ENCODE measurements at places on chromosomes 12 and 14.

GRCh38 chr12:111628505-111629260, 29.6 kb upstream of the ATXN2 start:
- DNase-seq = no peak

DNA sequence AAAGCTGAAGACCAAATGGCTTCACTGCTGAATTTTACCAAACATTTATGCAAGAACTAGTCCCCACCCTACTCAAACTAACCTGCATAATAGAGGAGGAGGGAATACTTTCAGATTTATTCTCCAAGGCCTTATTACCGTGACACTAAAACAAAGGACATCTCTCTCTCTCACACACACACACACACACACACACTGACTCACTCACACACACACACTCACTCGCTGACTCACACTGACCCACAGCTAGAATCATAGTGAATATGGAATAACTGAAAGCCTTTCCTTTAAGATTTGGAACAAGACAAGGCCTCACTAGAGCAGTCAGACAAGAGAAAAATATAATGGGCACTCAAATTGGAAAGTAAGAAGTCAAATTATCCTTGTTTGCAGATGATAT, 1014.1 kb downstream of the TMTC2 start:
- DNase-seq = no peak

- DNase-seq = no peak
Observed at GRCh38 chr14:79960288-79960687, 251.0 kb downstream of the DIO2 start.

GRCh38 chr12:2944401-2945047, 14.7 kb upstream of the TEAD4 start:
- peak; percentile 19 for DNase-seq

- no peak for DNase-seq
Observed at GRCh38 chr14:85702997-85703396, 173.1 kb downstream of the FLRT2 start.

- DNase-seq = no peak
Observed at GRCh38 chr12:89756194-89756584, 47.6 kb upstream of the ATP2B1 start.

DNA sequence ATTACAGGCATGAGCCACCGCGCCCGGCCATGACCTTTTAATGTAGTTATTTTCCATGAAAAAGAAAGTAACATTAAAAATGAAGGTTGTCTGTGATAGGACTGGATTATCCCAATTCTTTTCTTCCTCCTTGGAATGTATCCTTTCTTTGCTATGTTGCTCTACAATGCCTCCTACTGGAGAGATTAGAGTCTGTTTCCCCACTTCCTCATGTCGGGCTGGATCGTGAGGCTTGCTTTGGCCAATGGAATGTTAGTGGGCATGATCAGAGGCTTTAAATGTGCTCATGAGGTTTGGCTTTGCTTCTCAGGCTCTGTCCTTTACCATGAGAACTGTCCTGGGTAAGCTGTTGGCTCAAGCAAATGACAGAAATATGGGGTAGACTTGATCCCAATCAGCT, 34.7 kb upstream of the SOCS2 start:
- DNase-seq = no peak

- no peak for DNase-seq
Observed at GRCh38 chr14:65070471-65070976, 31.8 kb downstream of the MAX start.

DNA sequence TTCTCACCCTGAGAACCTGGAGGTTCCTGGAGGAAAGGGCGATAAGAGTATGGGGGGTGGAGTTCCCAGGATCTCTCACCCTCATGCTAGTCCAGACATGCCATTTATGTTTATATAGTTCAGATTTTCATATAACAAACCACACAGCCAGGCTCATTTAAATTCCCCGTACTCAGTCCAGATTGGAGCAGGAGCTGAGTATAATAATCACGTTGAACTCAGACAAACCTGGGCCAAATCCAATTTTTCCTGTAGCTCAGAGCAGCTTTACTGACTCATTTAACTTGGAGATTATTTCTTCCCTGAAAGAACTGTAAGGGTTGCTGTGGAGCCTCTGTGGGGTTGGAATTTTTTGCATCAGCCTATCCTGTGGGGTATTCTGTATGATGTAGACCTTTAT, 660.8 kb downstream of the TMEM121 start:
- no peak for DNase-seq

GRCh38 chr12:24896171-24896570, 52.7 kb downstream of the BCAT1 start:
- DNase-seq = no peak

DNA sequence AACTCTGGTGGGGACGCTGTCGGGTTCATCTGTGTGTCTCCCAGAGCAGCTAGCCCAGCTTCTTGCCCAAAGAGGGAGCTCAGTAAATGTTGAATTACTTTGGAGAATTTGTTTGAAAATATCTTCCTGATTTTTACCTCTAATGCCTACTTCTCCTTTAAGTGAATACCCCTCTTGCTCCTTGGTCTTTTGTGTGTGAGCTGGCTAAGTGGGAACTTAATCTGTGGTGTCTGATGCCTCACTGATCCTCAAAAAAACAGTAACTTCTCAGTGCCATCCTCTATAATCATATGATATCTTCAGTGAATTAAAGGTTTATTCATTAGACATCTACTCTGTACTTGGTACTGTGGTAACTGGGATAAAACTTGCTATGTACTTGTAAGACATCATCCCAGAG, 7.7 kb upstream of the PSMA6 start:
- no peak for DNase-seq

- DNase-seq = no peak
Observed at GRCh38 chr12:85147331-85147730, 111.2 kb downstream of the LRRIQ1 start.

GRCh38 chr12:59182658-59183455, 262.6 kb upstream of the LRIG3 start:
- no peak for DNase-seq

DNA sequence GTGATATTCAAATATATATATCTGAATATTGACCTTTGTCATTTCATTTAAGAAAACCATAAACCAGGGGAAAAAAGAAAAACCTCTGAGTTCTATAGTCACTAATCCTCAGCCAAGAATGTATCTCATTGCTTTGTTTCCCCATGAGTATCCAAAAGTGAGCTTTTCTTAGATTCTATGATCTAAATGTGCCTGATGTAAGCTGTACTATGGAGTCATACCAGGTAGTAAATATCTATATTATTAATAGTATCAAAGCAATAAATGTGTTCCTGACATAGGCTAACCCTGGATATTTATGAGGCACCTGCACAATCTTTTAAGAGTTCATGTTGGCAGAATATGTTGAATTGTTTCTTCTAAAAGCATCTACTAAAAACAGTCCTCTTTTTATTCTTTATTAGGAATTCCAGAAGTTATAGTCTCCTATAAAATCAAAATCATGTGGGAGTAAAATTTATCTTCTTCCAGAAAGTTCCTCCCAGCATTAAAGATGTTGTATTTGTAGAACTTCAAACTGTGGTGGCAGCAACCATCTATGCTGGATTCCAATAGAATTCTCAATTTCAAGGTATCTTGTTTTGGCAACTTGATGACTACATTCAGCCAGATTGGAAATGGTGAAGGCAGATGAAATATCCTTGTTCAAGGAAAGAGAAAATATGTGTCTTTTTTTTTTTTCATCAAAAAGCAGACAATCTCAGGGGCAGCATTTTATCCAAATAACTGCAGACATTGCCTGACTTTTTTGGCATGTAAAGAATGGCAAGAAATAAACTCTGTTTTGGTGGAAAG, 139.7 kb upstream of the RASSF8 start:
- DNase-seq = no peak

GRCh38 chr12:89309440-89309802, 42.9 kb downstream of the DUSP6 start:
- no peak for DNase-seq

DNA sequence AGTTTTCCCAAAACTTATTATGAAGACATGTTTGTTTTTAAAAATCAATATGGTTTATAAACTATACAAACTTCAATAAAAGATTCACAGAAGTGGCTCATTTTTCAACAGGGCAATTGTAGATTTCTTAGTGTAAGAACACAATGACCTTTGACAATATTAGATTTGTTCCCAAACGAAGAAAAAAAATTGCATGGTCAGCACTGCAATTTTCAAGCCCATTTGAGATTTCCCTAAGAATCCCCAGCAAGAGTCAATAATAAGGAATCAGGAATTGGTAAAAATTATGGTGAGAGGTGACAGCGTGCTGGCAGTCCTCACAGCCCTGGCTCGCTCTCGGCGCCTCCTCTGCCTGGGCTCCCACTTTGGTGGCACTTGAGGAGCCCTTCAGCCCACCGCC, 145.8 kb downstream of the DERA start:
- no peak for DNase-seq

DNA sequence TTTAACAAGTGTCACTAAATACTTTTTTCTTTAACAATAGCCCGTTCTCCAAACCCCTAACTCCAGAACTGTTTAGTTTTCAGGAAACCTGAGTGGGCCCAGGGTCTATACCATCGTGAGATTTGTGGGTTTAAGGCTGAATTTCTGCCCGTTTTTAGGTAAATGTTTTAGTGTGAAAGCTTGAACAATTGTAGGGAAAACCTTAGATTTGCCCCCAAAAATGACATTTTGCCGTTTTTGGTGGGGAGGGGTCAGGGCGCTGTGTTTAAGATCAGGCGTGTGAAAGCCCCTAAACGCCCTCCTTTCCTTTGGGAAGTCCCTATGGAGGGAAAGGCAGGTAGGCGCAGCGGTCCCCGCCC, 320 bp upstream of the PRPF39 start:
- no peak for DNase-seq

- DNase-seq = peak; percentile 46
Observed at GRCh38 chr12:10190558-10191388, 11.9 kb downstream of the TMEM52B start.

GRCh38 chr14:69398818-69399210, 322 bp downstream of the SLC39A9 start:
- DNase-seq = no peak

GRCh38 chr14:105299654-105300541, 903 bp downstream of the BRF1 start:
- no peak for DNase-seq

DNA sequence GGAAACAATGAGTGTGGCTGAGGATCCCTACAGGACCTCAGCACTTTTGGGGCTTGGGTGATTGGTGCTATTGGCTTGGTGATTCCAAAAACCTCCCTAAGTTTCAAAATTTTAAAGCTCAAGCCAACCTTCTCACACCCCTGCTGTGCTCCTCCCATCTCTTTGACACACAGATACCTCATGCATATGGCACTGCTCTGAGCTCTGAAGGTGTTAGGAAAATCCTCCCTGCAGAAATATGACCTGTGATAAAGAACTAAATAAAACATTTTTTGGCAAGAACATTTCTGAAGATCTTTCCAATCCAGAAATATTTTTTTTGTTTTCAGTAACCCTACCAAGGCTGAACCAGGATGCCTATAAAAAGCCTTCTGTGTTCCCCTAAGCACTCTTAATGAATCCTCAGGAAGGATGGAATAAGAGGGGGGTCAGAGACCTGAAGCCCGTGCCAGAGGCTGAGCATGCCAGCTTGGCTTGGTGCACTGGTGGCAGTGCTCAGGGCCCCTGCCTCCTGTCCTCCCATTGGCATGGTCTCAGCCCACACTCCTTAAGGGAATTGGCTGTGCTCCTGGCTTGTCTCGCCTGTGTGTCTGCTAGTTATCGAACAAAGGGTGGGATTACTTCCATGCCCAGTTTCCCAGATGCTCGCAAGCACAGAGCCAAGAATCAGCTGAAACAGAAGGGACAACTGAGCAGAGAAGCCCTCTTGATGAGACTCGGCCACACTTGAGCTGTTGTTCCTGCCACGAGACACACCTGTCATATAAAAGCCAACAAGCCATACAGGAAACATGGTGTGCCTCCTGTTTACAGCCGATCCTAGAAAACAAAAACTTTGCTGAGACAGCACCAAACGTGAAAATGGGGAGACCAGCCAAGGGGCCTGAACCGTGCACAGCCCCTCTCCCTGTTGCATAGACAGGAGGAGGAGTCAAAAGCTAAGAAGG, 132.7 kb upstream of the EEA1 start:
- no peak for DNase-seq

DNA sequence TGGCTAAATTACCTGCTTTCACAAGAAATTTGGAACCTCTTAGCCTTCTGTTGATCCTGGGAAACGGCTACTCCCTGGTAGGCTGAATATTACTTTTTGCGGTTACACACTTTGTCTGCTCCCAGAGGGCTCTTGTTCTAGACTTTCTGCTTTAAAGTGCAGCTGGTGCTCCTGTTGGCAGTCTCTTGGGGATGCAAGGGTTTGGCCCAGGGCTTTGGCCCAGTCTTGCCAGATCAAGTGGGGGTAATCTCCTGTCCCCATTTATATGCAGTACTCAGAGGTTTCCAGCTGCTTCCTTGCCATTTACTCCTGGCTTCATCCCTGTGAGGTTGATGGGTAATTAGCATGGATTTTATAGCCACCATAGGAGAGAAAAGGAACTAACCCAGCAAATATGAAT, 558.2 kb upstream of the MIS18BP1 start:
- no peak for DNase-seq

DNA sequence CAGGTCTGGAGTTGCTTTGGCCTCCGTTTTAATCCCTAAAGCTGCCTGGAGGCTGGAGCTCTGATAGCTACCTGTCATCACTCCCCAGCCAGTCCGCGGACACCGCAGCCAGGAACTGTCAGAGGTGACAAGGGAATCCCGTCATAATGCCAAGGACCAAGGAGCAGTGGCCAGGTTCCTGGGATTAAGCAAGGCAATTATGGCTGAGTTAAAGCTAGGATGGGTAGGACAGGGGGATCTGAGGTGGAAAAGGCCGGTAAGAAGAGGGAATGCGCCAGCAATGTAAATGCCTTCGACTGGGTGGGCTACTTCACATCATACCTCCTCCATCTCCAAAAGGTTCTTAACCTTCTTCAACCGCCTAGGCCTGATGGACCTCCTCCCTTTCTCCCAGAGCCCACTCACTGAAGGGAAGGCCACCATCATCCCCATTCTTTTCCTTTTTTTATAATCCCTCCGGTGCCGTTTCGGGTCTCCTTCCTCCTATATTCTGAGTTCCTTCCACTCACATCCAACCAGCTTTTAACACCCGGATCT, 1.9 kb downstream of the PPP1R3E start:
- no peak for DNase-seq

DNA sequence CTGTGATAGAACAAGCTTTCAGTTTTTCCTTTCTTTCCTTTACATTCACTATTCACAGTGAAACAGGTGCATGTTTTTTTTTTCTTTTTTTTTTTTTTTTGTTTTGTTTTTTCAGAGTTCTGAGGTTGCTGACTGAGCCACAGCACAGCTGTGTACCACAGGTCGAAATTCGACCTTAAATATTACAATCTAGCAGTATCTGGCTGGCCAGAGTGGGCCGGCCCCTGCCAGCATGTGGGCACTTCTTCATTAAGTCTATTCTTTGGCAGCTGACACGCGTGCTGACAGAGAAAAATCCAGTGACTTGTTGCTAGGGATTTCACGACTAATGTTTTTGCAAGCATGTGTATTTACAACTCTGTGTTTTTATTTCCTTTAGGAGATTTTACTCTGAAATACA, 33.9 kb downstream of the FBXO33 start:
- DNase-seq = no peak

DNA sequence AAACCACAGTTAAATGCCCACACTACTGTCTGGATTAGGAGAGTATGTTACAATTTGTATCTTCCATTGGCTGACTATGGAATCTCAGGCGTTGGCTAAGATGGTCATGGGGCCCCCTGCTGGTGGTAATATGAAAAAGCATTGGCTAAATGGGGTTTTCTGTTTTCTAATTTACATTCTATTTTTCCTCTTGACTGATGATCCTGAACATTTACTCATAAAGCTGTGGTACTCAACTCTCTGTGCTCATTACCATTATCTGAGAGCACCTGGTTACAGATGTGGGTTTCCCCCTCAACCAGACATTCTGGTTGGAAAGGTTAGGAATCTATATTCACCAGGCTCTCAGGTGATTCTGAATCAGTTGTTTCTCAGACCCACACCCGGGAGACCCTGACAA, 64.8 kb downstream of the WSCD2 start:
- no peak for DNase-seq
